Activated T-helper 1 cell treated with anti-CD3 and anti-CD28 coated beads, Interleukin-12 subunit alpha, Interleukin-12 subunit beta, Interleukin-2, Interleukin-4 antibody, amounts not matched to agents 30 ng/mL and 10 ng/mL and 1 ng/mL, durations not matched to agents 14 hours and 24 hours and 36 hours (primary cell): ENCODE measurements at places on chromosomes 2 and 18.

DNA sequence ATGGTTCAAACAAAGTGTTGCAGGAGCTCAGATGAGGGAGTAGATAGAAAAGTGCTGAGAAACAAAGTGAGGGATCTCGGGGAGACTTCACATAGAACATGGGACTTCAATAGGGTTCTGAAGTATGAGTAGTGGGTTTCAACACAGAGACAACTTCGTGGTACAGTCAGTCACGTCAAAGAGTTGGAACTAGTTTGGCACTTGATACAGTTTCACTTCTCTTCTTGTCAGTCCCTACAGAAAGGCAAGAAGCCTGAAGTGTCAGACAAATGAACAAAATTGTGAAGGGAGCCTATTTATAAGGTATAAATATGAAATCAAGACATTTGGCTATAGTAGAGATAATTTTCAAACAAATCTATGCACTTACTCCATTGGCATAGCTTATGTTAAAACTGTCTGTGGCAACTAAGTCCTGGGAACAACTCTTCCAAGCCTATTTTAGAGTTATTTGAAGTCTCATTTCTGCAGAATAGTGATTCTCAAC is 338.0 kb downstream of the TDRD15 start:
- no peak for DNase-seq

GRCh38 chr18:48550101-48550729 is 11.4 kb downstream of the CTIF start:
- no peak for DNase-seq

- DNase-seq: peak; percentile 43
Measured at GRCh38 chr2:175180701-175181103, 808 bp downstream of the ATP5MC3 start.

GRCh38 chr2:62398356-62398755 is 107.6 kb downstream of the TMEM17 start:
- DNase-seq: no peak

GRCh38 chr2:206981739-206982340 is 42.5 kb downstream of the CPO start:
- peak; percentile 9 for DNase-seq

- DNase-seq: no peak
Measured at GRCh38 chr2:24409171-24409570, 48.8 kb upstream of the ITSN2 start.

- DNase-seq: no peak
Measured at GRCh38 chr2:147342329-147342728, 502.5 kb upstream of the ACVR2A start.

DNA sequence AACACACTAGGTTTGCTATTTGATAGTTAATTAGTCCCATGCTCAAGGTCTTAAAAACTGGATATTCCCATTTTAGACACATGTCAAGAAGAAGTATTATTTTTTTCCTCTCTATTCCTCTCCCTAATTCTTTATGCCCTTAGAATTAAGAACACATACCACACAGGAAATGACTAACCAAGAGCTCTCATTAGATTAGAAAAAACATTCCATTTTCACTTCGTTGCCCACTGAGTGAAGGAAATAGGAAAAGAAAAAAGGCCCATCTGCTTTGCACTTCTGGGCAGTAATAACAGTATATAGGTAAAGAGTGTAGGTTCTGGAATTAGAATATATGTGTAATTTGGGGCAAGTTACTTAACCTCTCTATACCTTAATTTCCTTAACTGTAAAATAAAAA is 26.9 kb downstream of the ACADL start:
- DNase-seq: no peak

- no peak for DNase-seq
Measured at GRCh38 chr2:64133828-64134227, 10.4 kb downstream of the PELI1 start.

GRCh38 chr2:162243294-162243693 is at the start of gene FAP:
Gene FAP, minus strand, starts transcription at chr2:162243445. Its CDS starts 118 bp downstream, at chr2:162243327.
- no peak for DNase-seq

GRCh38 chr2:240498171-240498957 is 59.4 kb downstream of the ANKMY1 start:
- DNase-seq: no peak

DNA sequence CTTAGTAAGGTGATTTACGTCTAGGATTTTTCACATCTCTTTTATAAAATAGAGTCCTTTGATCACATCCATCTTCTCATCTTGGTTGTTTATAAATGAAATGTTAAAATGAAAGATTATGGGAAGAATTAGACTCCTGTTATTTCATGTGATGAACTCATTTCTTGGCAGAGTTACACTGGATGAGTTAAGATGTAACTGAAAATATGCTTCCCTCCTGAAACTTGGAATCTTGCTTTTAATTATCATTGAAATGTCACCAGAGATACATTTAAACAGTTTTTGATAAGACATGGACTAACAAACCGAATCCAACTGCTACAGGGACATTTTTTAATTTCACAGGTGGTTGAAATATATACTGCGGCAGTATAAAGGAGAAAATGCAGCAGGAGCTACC is 274.0 kb downstream of the DLGAP1 start:
- DNase-seq: no peak

GRCh38 chr18:13036622-13037320 is 45.6 kb downstream of the CEP192 start:
- DNase-seq: no peak

DNA sequence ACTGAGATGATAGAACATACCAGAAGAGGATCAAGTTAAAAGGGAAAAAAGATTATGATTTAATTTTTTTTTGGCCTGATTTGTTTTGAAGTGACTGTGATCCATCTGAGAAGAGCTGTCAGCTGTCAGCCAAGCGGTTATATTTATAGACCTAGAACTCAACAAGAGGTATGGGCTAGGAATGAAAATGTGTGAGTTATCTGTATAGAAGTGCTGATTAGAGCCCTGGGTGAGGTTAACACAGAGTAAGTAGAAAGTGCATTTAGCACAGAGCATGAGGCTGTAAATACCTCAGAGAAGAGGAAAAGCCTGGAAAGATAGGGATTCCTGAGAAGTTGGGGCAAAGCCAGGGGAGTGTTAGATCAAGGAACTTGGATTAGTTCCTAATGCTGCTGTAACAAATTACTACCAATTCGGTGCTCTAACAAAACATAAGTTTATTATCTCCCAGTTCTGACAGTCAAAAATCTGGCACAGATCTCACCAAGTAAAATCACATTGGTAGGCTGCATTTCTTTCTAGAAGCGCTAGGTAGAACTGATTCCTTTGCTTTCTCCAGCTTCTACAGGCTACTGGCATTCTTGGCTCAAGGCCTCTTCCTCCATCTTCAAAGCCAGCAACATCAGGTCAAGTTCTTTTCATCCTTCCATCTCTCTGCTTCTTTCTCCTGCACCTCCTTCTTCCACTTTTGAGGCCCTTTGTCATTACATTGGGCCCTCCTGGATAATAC is 197.4 kb upstream of the SPHKAP start:
- no peak for DNase-seq

GRCh38 chr18:74906184-74906583 is 302.8 kb downstream of the PTGR3 start:
- no peak for DNase-seq

DNA sequence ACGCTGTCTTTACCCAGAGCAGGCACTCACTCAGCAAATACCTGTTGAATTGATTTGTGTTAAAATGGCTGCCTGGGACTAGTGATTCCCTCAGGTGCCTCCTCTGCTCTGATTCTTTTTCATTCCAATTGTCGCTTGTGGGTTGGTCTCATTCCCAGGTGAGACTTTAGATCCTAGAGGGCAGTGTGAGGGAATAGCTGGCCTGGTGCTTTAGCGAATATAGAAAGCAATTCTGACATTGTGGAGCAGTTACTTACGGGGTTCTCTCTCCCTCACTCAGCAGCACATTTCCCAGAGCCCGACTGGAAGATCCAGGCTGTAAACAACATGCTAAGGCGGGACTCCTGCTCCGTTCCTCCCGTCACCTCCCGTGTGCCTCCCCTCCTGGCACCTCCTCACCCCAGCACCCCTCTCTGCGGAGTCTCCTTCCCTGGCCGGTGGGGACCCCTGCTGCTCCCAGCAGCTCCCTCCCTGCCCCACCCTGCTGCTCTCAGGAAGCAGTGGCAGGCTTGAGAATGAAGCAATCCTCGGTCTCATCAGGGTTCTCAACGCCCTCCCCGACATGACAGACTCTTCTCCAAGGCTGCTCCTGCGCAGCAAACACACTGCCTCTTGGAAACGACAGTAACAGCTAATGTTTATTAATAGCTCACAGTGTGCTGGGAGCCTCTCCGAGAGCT is 26.9 kb downstream of the CELF4 start:
- no peak for DNase-seq

- no peak for DNase-seq
Measured at GRCh38 chr2:7881063-7881462, 800.8 kb upstream of the ID2 start.

GRCh38 chr2:181252262-181253148 is 204.7 kb upstream of the ITGA4 start:
- no peak for DNase-seq

GRCh38 chr18:9627642-9628041 is 13.3 kb upstream of the PPP4R1 start:
- no peak for DNase-seq

GRCh38 chr2:122519366-122519765 is 763.9 kb downstream of the TSN start:
- DNase-seq: no peak

DNA sequence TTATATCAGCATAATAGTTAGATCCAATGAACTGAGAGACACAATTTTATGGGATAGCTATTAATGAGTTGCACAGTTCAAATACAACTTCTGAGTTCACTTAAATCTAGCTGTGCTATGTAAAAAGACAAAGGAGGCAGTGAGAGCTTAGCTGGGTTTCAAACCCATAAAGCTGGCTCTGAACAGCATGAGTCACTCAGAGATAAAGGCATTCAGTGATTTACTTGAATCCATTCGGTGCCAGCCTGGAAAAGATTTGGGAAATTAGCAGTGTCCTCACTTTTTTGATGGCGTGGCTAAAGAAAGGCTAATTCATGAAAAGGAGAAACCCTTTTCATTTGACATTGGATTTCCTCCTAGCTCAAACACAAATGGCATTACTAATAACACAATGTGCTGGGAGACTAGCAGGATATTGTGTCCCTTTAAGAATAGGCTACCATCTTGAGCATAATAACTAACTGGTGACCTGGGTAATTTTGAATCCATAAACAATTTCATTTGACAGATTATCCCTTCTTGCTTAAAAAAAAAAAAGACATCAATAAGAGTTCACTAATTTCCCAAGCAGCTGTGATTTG is 98.4 kb upstream of the NEUROD1 start:
- no peak for DNase-seq

DNA sequence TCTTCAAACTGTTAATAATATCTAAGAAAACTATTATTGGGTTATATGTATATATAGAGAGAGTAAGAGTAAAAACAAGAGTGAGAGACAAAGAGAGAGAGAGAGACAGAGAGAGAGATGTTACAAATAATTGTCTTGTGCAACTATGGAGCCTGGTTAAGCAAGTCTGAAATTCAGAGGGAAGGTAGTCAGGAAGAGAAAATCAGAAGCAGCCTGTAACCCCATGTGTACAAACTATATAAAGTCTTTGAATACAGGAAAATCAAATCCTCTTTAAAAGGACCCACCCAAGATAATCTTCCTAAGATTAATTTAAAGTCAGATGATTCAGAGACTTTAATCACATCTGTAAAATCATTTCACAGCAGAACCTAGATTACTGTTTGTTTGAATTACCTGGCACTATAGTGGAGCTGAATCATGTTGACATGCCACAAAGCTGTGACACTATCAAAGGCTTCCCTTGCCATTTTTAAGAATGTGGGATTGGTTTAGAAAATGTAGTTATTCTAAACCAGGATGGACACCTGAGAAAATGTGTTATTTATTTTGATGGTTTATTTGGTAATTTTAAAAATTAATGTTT is 301.7 kb upstream of the FSIP2 start:
- no peak for DNase-seq

DNA sequence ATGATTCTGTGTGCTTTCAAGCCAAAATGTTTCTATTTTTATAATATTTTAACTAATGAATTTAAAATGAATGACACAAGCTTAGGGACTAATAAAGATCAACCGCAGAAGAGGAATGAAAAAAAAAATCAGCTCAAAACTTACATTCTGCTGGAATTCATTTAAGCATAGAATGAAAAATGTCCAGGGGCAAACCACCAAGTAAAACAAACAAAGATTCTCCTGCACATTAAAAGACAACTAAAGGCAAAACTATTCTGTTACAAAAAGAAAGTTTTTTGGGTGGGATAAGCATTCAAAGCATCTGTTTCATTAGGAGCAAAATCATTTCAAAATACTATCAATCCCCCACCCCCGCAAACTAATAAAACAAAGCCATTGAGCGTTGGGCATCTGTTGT is 99.3 kb upstream of the SOX11 start:
- no peak for DNase-seq

DNA sequence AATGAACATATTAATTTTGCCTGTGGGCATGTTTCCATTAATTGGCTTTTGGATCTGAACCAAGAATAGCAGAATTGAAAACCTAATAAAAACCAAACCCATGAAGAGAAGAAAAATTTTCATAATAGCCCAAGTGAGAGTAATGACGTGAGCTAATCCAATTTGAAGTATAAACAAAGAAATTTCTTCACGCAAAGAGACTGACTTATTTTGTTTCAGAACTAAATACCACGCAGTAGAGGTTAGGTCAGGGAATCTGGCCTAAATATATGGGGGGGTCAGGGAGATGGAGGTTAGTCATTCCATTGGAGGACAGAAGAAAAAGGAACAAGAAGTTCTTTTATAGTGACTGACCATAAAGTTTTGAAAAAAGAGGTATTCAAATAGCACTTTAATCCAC is 94.1 kb upstream of the CYP1B1 start:
- DNase-seq: no peak

DNA sequence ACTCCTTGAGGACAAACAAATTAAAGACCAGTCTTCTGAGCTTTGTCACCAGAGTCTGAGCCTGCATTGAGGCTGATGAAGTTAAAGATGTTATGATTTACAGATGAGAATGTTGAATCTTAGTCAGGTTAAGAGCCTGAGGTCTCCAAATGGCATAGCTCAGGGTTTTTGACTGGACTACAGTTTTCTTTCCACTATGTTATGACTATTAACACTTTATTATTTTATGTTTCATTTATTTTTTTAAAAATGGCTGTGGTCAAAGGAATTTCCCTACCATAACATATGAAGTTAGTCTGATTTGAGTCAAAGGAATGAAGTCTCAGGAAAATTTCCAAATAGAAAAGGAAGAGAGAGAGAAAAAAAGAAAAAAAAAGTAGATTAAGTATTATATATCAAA is 39.7 kb upstream of the CWC22 start:
- DNase-seq: no peak

DNA sequence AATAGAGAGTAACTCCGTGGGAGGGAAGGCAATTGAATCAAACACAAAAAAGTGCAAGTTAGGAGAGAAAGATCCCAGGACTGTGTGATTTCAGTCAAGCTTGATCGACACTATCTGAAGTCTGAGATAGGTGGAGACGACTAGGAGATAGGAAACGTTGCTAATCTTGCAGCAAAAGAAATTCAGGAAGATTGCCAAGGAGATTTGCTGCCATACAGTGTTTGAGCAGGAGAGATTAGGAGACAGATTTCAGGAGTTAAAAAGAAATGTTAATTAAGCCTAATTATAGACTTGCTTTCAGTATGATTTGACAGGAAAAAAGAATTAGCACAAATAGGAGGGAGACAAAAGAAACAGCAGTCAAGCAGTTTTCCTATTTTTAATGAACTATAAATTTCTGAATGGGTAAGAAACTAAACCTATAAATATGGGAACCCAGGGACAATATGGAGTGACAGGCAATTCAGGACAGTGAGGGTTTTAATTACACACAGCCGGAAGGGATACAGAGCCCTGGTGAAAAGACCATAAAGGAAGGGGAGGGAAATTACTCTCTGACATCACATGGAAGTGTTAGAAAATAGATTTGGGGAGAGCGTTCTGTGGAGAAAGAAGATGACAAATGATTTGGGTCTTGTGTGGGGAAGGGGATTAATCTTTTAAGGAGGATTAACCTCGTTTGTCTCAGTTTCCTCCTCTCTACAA is 72.6 kb downstream of the SUCLG1 start:
- no peak for DNase-seq
